ENCODE measurements at places on chromosomes 13 and 19. TPM values are rescaled to one million over a fixed set of nuclear protein-coding genes. Genes with fewer than 3 reads are reported as not detected.

The SPRY2 gene
- 14.6 TPM for total RNA-seq

The OCEL1 gene
- total RNA-seq: 3.5 TPM

The CYP2A7 gene
- not detected for total RNA-seq

The GIPR gene
- under 0.01 TPM for total RNA-seq

The RNF17 gene
- not detected for total RNA-seq

The CELF5 gene
- 0.11 TPM for total RNA-seq

The AXL gene
- 5.2 TPM for total RNA-seq

The ZNF580 gene
- total RNA-seq: 1.5 TPM

The RFPL4A gene
- total RNA-seq: 0.87 TPM

Data from dermis lymphatic vessel endothelial cell (primary cell).